CD4-positive, alpha-beta T cell treated with Interleukin-15 for 4 hours (primary cell): ENCODE measurements at places on chromosomes 1 and 21.

- no peak for DNase-seq
Measured at GRCh38 chr1:71252900-71253299, 172.1 kb upstream of the ZRANB2 start.

DNA sequence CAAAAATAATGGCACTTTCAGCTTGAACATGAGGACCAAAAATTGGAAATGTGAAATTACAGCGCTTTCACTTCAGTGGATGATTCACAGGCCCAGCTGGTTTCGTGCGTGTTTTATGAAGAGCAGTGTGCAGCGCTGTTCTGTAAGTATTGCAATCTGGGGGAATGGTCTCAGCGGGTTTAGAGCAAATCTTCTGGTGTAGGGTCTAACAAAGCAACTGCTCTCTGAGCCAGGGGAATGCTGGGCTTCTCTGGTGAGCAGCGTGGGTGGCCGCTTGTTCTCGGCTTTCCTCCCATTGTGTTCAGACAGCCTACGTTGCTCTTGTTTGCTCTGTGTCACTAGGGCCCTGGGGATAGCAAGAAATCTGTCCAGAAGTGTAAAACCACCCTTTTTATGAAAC lies 42.4 kb upstream of the GADD45A start:
- no peak for DNase-seq

- no peak for DNase-seq
Measured at GRCh38 chr1:81446000-81446669, 354.6 kb upstream of the ADGRL2 start.

GRCh38 chr1:169570172-169570574 lies 16.1 kb downstream of the F5 start:
- no peak for DNase-seq

GRCh38 chr21:44944596-44944995 lies 4.8 kb downstream of the SLX9 start:
- DNase-seq: no peak

- no peak for DNase-seq
Measured at GRCh38 chr1:190328871-190329270, 148.8 kb downstream of the BRINP3 start.

- no peak for DNase-seq
Measured at GRCh38 chr1:165169729-165170128, 186.8 kb downstream of the LMX1A start.

- DNase-seq: no peak
Measured at GRCh38 chr1:5575396-5575940, 416.8 kb downstream of the NPHP4 start.

DNA sequence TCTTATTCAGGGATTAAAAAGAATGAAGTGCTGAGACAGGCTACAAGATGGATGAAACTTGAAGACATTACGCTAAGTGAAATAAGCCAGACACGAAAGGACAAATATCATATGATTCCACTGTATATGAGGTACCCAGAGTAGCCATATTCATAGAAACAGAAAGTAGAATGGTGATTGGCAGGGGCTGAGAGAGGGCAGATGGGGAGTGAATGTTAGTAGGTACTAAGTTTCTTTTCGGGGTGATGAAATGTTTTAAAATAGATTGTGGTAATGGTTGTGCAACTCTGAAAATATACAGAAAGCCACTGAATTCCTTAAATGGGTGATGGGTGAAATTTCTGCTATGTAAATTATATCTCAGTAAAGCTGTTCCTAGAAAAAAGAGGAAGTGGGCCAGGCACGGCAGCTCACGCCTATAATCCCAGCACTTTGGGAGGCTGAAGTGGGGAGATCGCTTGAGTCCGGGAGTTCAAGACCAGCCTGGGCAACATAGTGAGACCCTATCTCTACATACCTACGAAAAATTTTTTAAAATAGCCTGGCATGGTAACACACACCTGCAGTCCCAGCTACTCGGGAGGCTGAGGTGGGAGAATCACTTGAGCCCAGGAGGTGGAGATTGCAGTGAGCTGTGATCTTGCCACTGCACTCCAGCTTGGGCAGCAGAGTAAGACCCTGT lies 15.9 kb downstream of the SLC27A3 start:
- DNase-seq: peak; percentile 12

GRCh38 chr1:22132517-22133235 lies 10.2 kb downstream of the WNT4 start:
- DNase-seq: no peak

DNA sequence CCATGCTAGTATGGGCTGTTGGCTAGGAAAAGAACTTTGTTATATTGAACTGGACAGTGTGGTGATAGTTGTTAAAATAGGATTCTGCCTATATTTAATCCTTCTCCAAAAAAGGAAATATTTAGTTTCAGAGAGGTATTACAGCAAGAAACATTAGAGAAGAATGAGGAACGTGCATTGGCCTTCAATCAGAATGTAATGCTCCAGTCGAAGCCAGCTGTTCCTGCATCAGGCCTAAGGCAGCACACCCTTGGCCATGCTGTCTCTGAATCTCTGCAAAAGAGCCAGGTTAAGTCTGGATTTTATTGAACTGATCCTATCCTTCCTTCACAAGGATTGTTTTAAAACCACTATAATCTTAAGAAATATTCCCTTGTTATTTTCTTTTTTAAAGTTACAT lies 35.3 kb upstream of the RALGPS2 start:
- DNase-seq: no peak

GRCh38 chr1:108082738-108083562 lies 117.2 kb downstream of the SLC25A24 start:
- DNase-seq: no peak

GRCh38 chr1:118264343-118264742 lies 79.3 kb upstream of the SPAG17 start:
- DNase-seq: no peak

DNA sequence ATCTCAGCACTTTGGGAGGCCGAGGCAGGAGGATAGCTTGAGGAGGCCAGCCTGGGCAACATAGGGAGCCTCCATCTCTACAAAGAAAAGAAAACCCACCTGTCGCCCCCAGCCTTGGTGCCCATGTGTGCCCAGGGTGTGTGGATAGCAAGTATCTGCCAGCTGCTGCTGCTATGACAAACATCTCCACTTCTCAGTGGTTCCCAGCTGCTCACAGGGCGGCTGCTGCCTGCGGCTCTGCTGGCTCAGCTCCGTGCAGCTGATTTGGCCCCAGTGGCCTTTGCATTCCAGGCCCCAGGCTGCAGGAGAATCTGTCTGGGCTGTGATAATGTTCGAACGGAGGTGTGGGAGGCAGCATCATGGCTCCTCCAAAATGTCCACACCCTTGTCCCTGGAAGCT lies 10.6 kb upstream of the TTC34 start:
- no peak for DNase-seq

- no peak for DNase-seq
Measured at GRCh38 chr1:26822737-26823395, 3.6 kb upstream of the ZDHHC18 start.

- no peak for DNase-seq
Measured at GRCh38 chr1:228066891-228067654, 15.4 kb upstream of the ARF1 start.

- DNase-seq: no peak
Measured at GRCh38 chr1:245615001-245615400, 460.2 kb downstream of the KIF26B start.

DNA sequence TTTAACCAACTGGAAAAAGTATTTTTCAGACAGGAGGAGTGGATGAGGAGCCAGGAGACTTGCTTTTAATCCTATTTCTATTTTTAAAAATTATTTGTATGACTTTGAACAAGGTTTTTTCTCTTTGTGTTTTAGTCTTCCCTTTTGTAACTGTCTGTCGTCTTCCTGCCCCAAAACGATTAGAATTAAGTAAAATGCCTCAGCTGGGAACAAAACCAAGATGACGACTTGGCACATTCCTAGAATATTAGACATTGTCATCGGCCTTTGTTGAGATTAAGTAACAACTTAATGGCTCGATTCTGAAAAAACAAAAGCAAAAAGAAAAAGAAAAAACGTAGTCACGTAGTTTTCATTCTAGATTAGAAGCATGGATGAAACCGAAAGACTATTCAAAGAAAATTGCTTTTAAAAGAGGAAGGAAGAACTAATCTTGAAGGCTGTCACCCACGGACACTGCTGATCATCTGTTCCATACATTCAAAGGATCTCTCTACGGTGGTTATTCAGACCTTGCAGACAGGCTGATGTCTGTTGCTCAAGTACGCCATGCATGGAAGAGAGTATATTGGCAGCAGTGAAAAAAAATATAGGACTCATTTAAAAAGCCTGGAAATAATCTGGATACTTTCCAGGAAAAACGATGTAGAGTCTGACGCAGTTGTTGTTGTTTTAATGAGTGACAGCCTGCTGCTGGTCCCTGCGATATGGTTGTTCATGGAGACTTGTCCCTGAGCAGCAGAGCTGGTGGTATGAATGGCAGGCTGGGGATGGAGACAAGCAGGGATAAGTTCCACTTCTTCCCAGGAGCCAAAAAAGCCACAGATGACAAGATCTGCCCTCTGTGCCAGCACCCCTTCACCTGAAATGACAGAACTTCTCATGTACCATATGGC lies 16.8 kb downstream of the GNG4 start:
- DNase-seq: no peak
